ENCODE measurements at places on chromosomes 4 and X.
A peak's percentile ranks its signal among the peaks of the same experiment; 100 is the strongest.

DNA sequence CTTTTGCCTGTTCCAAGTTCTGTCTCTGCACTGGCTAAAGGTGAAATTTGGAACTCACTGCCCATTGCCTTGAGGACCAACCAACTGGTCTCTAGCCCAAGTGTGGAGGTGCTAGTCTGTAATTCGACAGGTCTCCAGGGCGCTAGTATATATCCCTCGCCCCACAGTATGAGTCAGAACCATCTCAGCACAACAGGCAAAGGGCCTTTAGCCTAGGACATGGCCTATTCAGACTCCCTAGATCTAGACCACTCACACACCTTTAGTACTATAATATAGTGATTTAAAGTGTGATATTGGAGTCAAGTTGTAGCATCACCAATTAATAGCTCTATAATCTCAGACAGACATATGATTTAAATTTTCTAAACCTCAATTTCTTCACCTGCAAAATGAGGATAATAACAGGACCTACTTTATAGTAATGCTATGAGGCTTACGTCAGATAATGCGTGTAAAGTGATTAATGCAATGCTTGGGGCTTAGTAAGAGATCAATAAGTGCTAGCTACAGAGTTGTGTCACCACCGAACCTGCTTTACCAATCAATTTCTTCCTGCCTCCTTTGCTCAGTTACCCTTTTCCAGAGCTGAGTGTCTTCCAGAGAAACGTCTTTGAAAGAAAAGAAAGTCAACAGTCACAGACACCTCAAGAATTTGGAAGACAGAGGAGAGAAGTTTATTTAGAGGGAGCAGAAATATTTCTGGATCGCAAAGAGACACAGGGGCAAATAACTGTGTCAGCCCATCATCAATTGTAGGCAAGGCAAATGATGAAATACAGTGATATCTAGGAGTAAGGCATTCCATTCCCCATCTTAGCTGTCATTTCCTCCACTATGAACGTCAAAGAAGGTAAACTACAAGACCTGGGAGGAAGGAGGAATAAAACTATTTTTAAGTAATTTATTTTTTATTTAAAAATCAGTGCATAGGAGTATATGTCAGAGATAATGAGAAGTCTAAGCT is 2.3 kb downstream of the NOX1 start:
- no peak for DNase-seq

- DNase-seq = no peak
Observed at GRCh38 chr4:118942465-118942864, 53.8 kb downstream of the SYNPO2 start.

GRCh38 chr4:42101446-42101975 is 50.9 kb downstream of the BEND4 start:
- no peak for DNase-seq

GRCh38 chr4:79472036-79472435 is 64.0 kb upstream of the GK2 start:
- DNase-seq = no peak

GRCh38 chr4:48698029-48698971 is 81.8 kb downstream of the FRYL start:
- DNase-seq = no peak

- no peak for DNase-seq
Observed at GRCh38 chrX:49000636-49001035, 1.4 kb downstream of the GRIPAP1 start.

- peak; percentile 48 for DNase-seq
Observed at GRCh38 chrX:47218920-47219815, 687 bp downstream of the CDK16 start.

GRCh38 chr4:152825336-152825735 is 45.6 kb downstream of the ARFIP1 start:
- DNase-seq = no peak

GRCh38 chrX:129316461-129316860 is 206.8 kb downstream of the SMARCA1 start:
- no peak for DNase-seq

- DNase-seq = no peak
Observed at GRCh38 chrX:115503099-115503498, 57.9 kb upstream of the PLS3 start.

GRCh38 chr4:915595-915994 is 16.5 kb downstream of the GAK start:
- DNase-seq = no peak

- DNase-seq = no peak
Observed at GRCh38 chrX:21479695-21480270, 105.6 kb downstream of the CNKSR2 start.

DNA sequence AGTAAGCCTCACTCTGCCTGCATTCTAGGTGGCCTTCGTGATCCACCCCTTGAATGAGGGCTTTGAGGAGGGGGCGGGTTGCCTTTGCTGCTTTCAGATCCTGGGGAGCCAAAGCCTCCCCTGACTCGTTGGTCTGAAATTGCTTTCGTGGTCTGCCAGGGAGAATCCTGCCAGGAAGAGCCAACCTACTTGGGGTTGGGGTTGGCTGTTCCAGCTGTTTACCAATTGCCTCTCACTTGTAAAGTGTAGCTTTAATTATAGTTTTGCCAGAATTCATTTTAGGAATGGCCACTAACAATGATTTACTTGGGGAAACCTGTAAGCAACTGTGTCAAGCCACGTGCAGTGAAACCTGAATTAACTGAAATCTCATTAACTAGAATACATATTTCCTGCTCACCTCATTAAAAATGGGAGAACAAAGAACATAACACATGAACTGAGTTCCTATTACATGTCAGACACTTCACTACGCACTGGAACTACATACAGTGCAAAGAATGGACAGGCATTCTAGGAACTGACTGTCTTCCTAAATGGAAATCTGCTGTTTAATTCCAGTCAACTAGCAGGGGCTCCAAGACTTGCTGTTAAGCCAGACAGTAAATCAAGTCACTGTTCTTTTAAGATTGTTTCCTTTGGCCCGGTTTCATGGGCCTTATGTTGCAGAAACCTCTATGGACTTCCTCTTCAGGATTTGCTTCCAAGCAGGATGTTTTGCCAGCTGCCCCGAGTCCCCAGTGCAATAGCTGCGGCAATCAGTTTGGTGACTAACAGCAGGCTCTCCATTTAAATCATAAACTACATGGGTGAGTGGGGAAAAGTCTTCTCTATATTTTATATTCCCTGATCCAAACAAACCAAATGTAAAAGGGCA is 16.4 kb upstream of the NKRF start:
- DNase-seq = no peak

GRCh38 chr4:152063621-152064240 is 302.9 kb upstream of the GATB start:
- no peak for DNase-seq

GRCh38 chr4:125313497-125313896 is 1.3 kb upstream of the FAT4 start:
- no peak for DNase-seq

DNA sequence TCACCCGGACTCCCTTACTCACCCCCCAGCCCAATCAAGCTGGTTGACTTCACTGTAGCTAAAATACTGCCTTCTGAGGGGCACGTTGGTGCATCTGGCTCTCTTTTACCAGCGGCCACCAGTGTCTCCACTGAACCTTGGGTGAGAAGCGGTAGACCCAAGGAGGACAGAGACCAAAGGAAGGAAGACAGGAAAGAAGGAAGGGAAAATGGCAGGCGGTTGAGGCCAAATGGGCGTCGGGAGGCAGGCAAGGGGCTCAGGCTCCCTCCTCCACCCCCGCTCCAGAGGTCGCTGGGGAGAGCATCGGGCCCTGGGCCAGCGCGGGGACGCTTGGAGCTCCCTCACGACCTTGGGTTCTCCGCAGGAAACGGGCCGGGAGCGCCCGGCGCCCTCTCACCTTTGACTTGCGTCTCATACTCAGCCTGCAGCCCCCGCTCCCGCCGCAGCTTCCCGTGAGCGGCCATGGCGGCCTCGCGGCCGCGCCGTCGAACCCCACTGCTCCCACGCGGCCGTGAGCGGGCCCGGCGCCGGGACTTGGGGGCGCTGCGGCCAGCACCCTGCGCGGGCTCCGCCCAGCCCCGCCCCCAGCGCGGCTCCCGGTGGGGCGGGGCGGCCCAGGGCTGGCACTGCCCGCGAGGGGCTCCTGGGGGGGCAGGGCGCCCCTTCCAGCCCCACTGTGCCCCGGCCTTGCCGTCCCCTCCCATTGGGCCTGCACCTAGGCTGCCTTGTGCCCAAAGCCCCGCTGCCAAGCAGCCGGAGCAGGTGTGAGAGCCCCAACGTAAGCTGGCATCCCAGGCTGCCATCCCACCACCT is at the start of gene ARHGAP4:
Gene ARHGAP4, minus strand, starts transcription at position 526 of the 813 bp plus-strand sequence. Its CDS starts 62 bp downstream, at position 464.
- DNase-seq = peak; percentile 41

- no peak for DNase-seq
Observed at GRCh38 chr4:24862073-24862751, 50.6 kb downstream of the CCDC149 start.

- DNase-seq = no peak
Observed at GRCh38 chr4:106305435-106306055, 10.5 kb downstream of the TBCK start.

DNA sequence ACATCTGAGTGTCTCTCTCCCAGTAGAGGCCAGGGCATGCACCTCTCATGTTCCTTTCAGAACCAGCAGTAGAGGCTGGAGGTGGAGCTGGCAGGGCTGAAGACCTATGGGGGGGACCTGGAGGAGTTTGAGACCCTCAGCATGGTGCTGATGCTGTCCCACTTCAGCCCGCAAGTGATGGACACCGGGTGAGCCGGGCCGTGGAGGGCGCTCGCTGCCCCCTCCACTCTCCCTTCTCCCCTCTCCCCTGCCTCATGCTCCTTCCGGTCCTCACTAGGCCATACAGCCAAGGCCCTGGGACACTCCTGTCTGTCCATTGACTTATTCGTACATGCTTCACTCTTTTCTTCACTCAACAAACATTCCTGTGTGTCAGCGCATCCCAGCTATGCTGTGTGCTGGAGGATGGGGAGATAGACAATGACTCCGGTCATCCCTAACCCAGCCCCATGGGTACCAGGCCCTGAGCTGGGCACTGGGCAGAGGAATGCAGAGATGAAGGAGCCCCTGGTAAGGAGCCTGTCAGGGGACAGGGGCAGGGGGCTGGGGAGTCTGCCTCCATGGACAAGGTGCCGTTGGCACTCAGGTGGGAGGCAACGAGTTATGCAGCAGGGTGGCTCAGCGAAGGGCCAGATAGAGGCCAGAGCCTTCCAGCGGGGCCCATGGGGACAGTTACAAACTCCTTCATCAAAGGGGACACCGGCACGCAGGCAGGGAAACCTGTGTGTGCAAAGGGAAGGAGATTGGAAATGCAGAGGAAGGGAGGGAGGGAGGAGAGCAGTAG is 28.4 kb upstream of the WFS1 start:
- DNase-seq = no peak

DNA sequence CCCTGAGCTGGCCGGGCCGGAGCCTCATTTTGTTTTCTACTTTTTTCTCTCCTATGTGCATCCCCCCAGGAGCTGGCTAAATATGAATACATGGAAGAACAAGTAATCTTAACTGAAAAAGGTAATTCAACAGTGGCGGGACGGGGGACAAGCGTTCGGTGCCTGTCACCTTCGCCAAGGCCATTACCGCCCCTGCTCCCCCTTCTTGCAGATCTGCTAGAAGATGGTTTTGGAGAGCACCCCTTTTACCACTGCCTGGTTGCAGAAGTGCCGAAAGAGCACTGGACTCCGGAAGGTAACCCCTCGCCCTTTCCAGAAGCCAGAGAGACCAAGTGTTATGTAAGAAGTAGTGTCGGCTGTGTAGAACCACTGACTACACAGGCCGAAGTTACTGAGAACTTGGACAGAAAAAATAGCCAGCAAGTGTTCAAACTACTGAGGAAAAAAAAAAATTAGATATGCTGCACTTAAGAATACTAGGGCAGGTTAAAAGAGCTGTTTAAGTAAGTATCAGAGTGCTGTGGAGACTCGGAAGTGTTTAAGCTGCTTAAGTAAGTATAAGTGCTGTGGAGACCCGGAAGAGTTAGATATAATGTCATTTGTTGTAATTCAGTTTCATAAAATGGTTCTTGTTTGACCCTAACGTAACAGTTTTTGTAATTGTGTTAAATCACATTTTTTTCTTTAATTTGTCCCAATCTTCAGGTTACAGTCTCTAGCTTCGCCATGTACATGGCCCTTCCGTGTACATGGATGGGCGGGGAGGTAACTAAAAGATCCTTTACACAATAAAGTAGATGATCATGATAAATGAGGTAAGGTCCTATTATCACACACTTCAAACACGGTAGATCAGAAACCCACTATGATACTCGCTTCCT is 856 bp downstream of the SAT1 start:
- no peak for DNase-seq
